ENCODE measurements at places on chromosomes 12 and 14.

GRCh38 chr12:81718616-81719015 lies 40.5 kb downstream of the PPFIA2 start:
- peak; percentile 3 for DNase-seq

DNA sequence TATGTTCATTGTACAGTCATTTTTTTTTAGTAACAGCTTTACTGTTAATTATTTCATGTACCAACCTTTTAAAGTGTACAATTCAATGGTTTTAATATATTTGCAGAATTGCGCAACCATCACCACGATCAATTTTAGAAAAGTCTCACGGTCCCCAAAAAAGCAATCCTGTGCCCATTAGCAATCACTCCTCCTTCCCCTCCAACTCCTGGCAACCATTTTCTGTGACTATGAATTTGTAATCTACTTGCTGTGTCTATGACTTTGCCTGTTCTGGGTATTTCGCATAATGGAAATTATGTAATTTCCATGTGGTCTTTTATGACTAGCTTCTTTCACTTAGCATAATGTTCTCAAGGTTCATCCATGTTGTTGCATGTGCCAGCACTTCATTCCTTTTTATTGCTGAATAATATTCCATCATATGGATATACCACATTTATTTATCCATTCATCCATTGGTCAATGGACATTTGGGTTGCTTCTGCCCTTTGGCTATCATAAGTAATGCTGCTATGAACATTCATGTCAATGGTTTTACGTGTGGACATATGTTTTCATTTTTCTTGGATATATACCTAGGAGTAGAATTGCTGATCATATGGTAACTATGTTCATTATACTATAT lies 9.9 kb downstream of the KICS2 start:
- DNase-seq, result no peak

GRCh38 chr12:46209914-46210872 lies 58.6 kb downstream of the SLC38A1 start:
- no peak for DNase-seq

- DNase-seq, result no peak
These were observed 28.0 kb downstream of the RCOR1 start for GRCh38 chr14:102620413-102620812.

- peak; percentile 79 for DNase-seq
These were observed 17.6 kb downstream of the TDP1 start for GRCh38 chr14:89973234-89973823.

GRCh38 chr12:94603434-94604365 lies 46.7 kb downstream of the TMCC3 start:
- no peak for DNase-seq

GRCh38 chr14:24428628-24429394 lies 657 bp downstream of the CBLN3 start:
- no peak for DNase-seq

GRCh38 chr12:131693149-131693548 lies 17.7 kb upstream of the SFSWAP start:
- no peak for DNase-seq

- DNase-seq, result no peak
These were observed 121.9 kb downstream of the SPTSSA start for GRCh38 chr14:34340025-34340625.

- no peak for DNase-seq
These were observed 31.0 kb upstream of the AMN1 start for GRCh38 chr12:31759632-31760459.

GRCh38 chr12:24297516-24297915 lies 348.0 kb upstream of the SOX5 start:
- DNase-seq, result no peak

GRCh38 chr12:18794000-18794399 lies 56.1 kb downstream of the CAPZA3 start:
- DNase-seq, result no peak

DNA sequence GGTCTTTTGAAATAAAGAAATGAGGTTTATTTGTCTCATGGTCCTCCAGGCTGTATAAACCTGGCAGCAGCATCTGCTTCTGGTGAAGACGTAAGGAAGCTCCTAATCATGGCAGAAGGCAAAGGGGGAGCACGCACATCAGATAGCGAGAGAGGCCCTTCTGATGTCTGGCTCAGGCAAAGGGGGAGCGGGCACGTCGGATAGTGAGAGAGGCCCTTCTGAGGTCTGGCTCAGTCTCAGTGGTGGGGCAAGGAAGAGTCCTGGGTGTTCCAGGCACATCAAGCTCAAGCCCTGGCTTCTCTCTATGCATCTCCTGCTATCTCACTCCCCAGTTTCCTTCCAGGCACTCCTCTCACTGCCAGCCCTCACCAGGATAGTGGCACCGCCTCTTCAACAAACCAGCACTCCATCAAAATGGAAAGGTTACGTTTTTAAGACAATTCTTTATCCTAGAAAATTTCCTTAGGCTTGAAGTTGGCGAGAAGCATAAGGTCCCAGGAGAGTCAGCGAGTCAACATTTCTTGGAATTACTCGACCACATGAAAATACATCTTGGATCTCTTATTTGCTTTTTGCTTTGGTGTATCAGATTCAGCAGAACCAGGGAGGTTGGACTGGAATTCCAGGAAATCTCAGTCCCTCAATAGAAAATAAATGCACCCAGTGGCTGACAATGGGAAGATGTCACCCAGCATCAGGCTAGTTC lies 189.6 kb upstream of the TMEM132C start:
- DNase-seq, result no peak

- DNase-seq, result no peak
These were observed 4.1 kb downstream of the SINHCAF start for GRCh38 chr12:31321897-31322228.

DNA sequence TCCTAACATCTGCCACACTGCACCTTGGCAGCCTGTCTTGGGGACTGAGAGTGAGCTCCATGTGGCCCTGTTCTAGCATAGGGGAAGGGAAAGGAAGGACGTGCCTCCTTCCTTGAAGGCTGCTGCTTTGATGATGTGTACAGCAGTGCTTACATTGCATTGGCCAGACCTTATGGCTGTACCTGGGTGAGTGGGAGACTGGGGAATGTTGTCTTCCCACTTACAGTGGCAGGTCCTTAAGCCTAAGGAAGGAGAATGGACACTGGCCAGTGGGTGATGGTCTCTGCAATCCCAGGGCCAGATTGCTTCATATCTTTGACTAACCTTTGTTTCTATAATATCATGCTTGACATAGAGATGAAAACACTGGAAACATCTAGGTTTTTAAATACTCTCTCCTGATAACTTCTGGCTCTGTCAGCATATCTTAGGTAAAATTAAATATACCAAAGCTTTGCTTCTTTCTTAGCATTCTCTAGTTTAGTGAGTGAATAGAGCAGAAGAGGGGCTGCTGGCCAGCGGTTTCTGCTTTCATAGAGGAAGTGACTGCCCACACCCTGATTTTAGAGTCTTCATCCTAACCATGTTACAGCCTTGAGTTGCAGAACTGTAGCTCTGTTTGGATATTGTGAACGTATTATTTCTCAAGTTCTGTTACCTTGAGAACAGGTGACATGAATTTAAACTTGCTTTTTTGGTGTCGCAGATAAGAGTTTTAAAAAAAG lies 27.2 kb downstream of the KLC1 start:
- no peak for DNase-seq

GRCh38 chr12:20366776-20367409 lies 1.4 kb upstream of the PDE3A start:
- no peak for DNase-seq

DNA sequence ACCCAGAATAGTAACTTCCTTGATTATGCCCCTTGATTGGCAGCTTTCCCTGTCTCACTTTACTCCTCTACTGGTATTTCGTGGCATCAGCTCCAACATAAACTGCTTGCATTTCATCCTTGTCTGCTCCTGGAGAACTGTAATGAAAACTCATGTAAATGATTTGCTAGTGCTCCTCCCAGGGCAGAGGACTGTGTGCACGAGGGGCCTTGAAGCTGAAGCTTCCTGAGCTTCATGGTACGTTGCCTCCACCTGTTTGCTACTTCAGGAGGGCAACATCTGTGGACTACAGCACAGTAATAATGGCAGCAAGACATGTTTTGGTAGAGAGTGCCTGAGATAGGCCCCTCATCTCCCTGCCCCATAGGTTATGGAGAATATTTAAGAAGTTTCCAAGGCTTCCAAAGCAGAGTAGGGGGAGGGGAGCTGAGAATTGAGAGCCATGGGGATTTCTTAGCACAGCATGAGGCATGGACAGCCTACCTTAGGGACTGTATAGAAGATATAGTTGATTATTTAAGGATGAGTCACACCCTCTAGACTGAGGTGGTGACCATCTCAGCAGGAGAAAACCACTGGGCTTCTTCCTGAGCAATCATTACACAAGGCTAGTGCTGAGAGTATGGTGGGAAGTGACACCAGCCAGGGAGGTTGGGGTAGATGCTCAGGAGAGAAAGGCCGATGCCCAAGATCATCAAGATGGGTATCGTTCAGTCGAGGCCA lies 29.5 kb downstream of the CCDC198 start:
- no peak for DNase-seq

- DNase-seq, result no peak
These were observed 102.1 kb upstream of the DAAM1 start for GRCh38 chr14:59086241-59086882.

- DNase-seq, result no peak
These were observed 192.0 kb downstream of the TTC7B start for GRCh38 chr14:90624227-90624626.

DNA sequence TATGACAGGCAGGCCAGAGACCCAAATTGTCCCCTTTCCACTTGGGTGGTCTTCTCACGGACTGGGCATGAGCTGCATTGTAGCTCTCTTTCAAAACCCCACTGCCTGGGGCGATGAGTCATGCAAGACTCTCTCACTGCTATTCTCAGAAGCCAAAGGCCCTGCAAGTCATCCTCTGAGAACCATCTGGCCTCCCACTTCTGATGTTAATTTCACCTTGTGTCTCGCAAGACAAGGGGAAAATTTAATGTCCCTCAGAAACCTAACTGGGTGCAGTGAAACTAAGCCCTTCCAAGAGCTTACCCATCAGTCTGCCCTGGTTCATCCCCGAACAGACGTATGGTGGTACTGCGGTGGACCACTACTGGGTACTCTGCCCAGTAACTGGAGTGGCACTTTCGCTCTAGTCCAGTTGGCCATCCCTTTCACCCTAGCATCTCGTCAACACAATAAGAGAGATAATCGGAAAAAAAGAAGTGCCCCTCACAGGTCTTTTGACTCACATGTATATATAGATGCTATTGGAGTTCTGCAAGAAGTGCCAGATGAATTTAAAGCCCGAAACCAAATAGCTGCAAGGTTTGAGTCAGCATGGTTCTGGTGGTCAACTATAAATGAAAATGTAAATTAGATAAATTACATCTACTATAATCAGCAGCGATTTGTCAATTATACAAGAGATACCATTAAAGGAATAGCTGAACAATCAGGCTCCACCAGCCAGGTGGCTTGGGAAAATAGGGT lies 31.3 kb upstream of the LALBA start:
- DNase-seq, result no peak

DNA sequence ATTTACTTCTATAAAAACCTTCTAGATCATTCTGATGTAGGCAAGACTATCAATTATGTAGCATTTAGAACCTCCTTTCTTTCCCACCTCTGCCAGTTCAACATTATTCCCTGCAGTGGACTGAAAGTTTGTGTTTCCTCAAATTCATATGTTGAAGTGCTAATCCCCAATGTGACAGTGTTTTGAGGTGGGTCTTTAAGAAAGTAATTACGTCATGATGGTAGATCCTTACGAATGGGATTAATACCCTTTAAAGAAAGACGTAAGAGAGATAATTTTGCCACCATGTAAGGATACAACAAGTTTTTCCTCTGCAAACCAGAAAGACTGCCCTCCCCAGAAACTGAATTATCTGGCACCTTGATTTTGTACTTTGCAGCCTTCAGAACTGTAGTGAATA lies 1489.7 kb upstream of the SEL1L start:
- DNase-seq, result no peak

DNA sequence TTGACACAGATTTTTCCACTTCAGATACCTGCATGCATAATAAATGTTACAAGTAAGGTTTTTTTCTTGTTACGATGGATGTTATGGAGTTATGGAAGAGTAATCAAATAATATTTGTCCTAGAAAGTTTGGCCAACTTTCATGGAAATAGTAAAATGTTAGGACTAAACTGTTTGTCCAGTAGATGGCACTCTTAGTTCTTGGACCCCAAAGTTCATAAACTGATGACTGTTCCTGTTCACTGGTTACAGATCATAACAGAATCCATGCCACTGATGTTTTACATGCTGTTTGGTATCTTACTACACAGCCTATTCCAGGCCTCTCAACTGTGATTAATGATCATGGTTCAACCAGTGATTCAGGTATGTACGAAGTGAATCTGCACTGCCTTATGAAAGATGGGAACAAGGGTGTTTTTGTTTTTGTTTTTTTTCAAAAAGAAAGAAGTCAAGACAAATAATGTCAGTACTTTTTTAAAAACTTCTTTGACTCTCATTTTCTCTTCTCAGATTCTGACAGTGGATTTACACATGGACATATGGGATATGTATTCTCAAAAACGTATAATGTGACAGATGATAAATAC lies 48.8 kb upstream of the SLCO1C1 start:
- peak; percentile 57 for DNase-seq

GRCh38 chr12:28059220-28059619 lies 86.7 kb upstream of the PTHLH start:
- DNase-seq, result no peak

- DNase-seq, result peak; percentile 54
These were observed 249.7 kb downstream of the FOXG1 start for GRCh38 chr14:29016050-29016900.
